ENCODE measurements at places on chromosomes 7 and 10. TPM values are rescaled to one million over a fixed set of nuclear protein-coding genes. Genes with fewer than 3 reads are reported as not detected.

The OR2A7 gene
- 0.55 TPM for total RNA-seq

The MAGI2 gene
- 3.6 TPM for total RNA-seq

The ACSM6 gene
- total RNA-seq, result not detected

The PTPN20 gene
- 15.7 TPM for total RNA-seq

The WIPF3 gene
- 6.2 TPM for total RNA-seq

The SUGCT gene
- total RNA-seq, result 6.8 TPM

The CDK1 gene
- 2.2 TPM for total RNA-seq

The FXYD4 gene
- not detected for total RNA-seq

The IRF5 gene
- 2.9 TPM for total RNA-seq

The CYP3A7 gene
- total RNA-seq, result not detected

The RAPGEF5 gene
- 11.4 TPM for total RNA-seq

The MYL10 gene
- not detected for total RNA-seq

The VPS37D gene
- total RNA-seq, result 3.3 TPM

The TAS2R4 gene
- 0.20 TPM for total RNA-seq

The SEC24C gene
- total RNA-seq, result 50.5 TPM

The MMP21 gene
- not detected for total RNA-seq

The STN1 gene
- 33.2 TPM for total RNA-seq

GRCh38 chr7:16905300-16906044 lies 23.7 kb upstream of the AGR3 start:
- DNase-seq, result no peak

DNA sequence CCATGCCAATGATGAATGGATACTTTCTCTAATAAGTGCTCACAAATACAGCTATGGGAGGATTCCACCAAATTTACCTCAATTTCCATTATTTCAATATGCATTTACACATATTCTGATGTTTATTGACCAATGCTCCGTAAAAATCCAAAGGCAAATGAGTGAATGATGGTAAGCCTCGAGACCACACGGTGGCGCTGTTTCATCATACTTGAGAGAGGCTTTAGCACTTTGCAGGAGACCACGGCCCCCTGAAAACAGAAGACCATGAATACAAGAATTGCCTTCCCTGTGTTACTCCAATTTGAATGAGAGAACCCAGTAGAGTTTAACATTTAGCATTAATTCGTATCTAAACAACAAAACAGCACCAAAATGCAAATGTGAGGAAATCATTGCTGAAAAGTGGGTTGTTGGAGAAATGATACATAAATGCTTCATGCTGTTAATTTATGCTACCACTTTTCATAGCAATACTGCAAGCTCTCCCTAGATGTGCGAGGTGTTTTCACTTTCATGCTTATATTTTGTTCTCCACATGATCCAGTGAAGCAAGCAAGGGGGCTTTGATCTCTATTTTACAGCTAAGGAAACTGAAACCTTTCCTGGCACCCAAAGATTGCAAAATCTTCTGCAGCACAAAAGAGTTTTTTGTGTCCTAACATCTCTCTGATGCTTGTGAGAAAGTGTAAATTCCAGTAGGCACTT lies 35.4 kb downstream of the TRIL start:
- DNase-seq, result peak; percentile 76

- DNase-seq, result no peak
Observed at GRCh38 chr7:132953468-132953867, 128.4 kb downstream of the CHCHD3 start.

GRCh38 chr10:11337516-11337915 lies 273.9 kb downstream of the USP6NL start:
- DNase-seq, result no peak

- DNase-seq, result no peak
Observed at GRCh38 chr10:68625316-68625921, 65.3 kb downstream of the TET1 start.

DNA sequence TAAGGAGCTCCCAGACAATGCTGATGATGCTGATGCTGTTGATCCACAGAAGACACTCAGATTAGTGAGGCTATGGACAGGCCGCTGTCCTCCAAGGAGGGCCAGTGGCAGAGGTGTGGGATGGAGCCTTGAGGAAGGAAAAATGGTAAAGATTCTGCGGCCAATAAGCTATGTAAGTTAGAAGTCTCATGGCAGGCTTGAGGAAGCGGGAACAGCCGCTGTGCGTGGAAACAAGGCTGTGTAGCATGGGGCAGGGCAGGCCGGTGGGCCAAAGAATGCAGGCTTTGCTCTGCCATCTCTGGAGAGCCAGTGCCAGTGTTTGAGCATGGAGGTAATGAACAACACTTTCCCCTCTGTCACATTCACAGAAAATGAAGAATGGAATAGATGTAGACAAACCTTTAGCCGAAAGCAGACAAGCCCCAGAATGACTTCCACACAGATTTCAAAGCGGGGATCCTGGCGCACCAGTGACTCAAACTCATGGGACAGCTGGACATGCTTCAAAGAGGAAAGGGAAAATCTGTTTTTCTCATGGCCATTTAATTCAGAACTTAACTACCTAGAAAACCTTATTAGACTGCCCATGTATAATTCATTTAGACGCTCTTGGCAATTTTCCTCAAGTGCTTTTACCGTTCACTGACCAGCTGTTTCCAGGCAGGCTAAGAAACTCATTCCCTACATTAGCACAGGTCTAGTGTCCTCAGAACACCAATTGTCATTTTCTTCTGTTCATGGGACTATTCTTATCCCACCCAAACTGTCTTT lies 16.9 kb upstream of the FIGNL1 start:
- DNase-seq, result no peak

- no peak for DNase-seq
Observed at GRCh38 chr10:90890347-90890746, 18.6 kb downstream of the RPP30 start.

DNA sequence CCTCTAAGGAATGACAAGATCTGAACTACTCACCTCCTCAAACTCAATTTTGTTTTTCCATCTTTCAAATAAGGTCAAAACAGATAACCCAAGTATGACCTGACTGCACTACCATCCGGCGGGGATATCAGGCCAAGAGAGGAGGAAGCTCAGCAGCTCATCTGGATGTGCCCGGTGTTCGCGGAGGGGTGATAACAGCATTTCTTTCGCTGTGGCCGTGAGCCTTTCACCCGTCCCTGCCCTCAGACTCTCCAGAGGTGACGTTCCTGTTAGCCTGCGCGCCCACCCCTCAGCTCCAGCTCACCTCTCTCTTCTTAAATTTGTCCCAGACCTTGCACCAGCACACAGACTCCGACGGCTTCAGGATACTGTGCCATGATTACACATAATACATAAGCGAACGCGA lies 526 bp downstream of the ZNF248 start:
- DNase-seq, result no peak

DNA sequence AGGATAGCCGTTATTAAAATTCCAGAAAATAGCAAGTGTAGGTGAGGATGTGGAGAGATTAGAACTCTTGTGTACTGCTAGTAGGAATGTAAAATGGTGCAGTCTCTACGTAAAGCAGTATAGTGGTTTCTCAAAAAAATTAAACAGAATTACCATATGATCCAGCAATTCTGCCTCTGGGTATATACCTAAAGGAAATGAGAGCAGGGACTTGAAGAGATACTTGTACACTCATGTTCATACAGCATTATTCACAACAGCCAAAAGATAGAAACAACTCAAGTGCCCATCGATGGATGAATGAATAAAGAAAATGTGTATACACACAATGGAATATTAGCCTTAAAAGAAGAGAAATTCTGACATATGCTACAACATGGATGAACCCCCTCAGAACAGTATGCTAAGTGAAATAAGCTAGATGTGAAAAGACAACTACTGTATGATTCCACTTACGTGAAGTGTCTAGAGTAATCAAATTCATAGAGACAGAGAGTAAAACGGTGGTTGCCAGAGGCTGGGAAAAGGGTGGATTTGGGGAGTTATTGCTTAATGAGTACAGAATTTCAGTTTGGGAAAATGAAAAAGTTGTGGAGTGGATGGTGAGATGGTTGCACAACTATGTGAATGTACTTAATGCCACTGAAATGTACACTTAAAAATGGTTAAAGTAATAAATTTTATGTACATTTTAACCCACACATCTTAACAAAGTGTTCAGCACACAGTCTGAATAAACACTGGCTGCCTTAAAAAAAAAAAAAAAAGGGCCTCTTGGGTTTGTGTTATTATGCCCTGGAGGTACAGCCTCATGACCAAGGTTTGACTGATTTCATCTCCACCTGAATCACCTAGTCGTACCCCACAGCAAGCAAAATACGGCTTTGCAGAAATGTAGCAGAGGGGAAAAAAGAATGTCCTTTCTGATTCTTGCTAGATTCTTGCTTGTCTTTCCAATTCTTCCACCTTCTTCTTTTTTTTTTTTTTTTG lies 26.2 kb downstream of the BUB3 start:
- DNase-seq, result no peak

DNA sequence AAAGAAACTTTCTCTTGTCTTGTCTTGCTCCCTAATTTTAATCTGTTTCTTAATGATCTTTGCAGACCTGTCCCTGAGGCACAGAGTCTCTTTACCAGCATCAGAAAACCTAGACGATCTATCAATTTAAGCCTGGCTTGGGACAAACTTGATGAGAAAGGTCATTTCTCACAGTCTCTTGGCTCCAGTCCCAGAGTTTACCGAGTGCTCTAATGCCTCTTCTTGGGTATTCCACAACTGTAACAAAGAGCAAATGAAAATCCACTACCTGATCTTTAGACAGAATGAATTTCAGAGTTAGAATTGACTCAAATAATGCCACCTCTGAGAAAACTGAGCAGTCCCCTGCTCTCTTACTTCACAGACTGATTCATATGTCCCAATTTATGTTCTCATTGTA lies 106.4 kb upstream of the DNAJB12 start:
- no peak for DNase-seq

DNA sequence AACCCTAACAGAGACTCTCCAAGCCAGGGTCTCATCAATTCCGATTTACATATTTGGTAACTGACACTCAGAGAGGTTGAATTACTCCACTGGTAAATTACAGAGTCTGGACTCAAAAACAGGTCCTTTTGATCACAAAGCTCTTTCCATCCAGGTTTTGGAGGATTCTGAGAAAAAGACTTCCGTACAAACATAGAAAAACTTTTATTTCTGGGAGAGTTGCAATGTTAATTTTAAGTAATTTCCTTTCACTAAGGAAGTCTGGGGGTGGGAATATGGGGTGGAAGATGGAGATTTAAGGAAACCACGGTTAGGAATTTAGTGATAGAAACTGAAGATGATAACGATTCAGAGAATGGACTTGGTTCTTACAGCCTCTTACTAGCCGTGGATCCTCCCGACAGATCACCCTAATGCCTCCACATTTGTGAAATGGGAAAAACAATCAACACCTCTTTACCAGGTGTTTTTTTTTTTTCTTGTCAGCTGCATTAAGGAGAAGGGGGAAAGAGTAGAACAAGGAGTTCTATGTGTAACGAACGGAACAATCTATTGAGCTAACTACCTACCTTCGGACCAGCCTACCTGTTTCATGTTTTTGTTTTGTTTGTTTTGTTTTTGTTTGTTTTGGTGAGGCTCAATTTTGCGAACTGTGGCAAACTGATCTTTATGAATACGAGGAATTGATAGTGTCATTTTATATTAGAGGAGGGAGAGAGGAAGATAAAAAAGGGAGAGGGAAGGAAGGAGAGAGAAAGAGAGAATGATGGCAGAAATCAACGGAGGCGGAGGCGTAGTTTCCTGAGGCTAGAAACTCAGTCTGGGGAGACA lies 1.7 kb upstream of the RBM20 start:
- no peak for DNase-seq

- no peak for DNase-seq
Observed at GRCh38 chr7:70097645-70098044, 499.4 kb downstream of the AUTS2 start.

DNA sequence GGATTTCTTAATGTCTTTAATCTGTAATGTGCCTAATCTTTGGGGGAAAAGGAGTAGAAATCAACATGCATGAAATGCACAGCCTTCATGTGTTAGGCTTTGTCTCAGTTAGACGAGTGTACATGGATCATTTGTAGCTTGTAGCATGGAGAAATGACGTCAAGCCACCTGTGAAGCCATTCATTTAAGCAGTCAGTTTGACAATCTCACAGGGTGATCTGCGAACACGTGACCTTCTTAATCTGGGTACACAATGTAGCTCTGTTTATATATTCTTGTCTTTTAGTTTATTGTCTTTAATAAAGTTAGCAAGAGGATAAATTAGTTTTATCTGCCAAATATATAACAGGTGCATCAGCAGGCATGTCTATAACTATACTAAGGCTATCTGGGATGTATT lies 351.9 kb upstream of the LRGUK start:
- no peak for DNase-seq

GRCh38 chr7:5349005-5349380 lies 66.2 kb downstream of the SLC29A4 start:
- no peak for DNase-seq

GRCh38 chr7:48130658-48131108 lies 40.6 kb upstream of the ABCA13 start:
- DNase-seq, result no peak
